ENCODE measurements at places on chromosomes 12 and 14. TPM values are rescaled to one million over a fixed set of nuclear protein-coding genes. Genes with fewer than 3 reads are reported as not detected.
A peak's percentile ranks its signal among the peaks of the same experiment; 100 is the strongest.

DNA sequence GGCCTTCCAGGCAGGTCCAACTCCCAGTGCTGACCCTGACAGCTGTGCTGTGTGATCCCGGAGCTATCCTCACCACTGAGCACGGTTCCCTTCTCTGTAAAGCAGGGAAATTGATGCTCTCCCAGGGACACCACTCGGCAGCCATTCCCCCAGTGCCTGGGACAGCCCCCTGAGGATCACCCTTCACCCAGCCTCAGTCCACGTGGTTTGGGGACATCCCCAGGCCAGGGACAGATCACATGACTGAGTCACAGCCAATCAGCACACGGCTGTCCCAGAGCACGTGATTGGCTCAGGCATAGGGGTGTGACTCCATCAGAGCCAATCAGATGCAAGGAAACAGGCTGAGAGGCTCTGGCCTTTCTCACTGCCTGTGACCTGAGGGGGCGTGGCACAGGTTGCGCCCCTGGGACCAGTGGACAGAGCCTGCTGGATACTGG, 68.8 kb upstream of the SFSWAP start:
- peaks cover 6% of the 10 kb centered on the region for H3K27me3 ChIP-seq
- no peak for DNase-seq
- H3K27ac ChIP-seq: no peak overlapping the region
- H3K36me3 ChIP-seq: no peaks in the 10 kb centered on the region
- H3K4me3 ChIP-seq: no peak overlapping the region
- no peaks in the 10 kb centered on the region for H3K4me1 ChIP-seq

- H3K27me3 ChIP-seq: no peaks in the 10 kb centered on the region
- H3K36me3 ChIP-seq: peaks cover 8% of the 10 kb centered on the region
- H3K4me1 ChIP-seq: peaks cover 5% of the 10 kb centered on the region
- H3K27ac ChIP-seq: no peak overlapping the region
Measured at GRCh38 chr12:122467983-122468382, 32.7 kb downstream of the ZCCHC8 start.

GRCh38 chr12:75390899-75391538, at the start of gene GLIPR1L2:
Gene GLIPR1L2 (plus strand): TSS chr12:75391089. CDS start chr12:75391117, 28 bp downstream.
- H3K36me3 ChIP-seq: no peaks in the 10 kb centered on the region
- H3K4me3 ChIP-seq: peak within 1 kb of the TSS; percentile 87
- H3K27ac ChIP-seq: peak within 1 kb of the TSS; percentile 86
- H3K27me3 ChIP-seq: no peaks in the 10 kb centered on the region
- peaks cover 27% of the 10 kb centered on the region for H3K4me1 ChIP-seq

- DNase-seq: no peak
- no peak overlapping the region for H3K27ac ChIP-seq
- H3K27me3 ChIP-seq: no peaks in the 10 kb centered on the region
- H3K36me3 ChIP-seq: no peaks in the 10 kb centered on the region
- H3K4me1 ChIP-seq: no peaks in the 10 kb centered on the region
- no peak overlapping the region for H3K4me3 ChIP-seq
Measured at GRCh38 chr12:79255288-79255687, 390.7 kb downstream of the SYT1 start.

ANO4 gene
- not detected for total RNA-seq

ARHGDIB gene
- total RNA-seq: 561 TPM

All from activated T-helper 2 cell treated with anti-CD3 and anti-CD28 coated beads, Interferon-gamma antibody, Interleukin-2, Interleukin-4, amounts not matched to agents 10 μg/mL and 5 μg/mL and 100 μg/mL, durations not matched to agents 14 hours and 24 hours and 36 hours (primary cell).